ENCODE measurements at places on chromosomes 16 and 17. TPM values are rescaled to one million over a fixed set of nuclear protein-coding genes. Genes with fewer than 3 reads are reported as not detected.

Gene SRL
- total RNA-seq, result not detected

DNA sequence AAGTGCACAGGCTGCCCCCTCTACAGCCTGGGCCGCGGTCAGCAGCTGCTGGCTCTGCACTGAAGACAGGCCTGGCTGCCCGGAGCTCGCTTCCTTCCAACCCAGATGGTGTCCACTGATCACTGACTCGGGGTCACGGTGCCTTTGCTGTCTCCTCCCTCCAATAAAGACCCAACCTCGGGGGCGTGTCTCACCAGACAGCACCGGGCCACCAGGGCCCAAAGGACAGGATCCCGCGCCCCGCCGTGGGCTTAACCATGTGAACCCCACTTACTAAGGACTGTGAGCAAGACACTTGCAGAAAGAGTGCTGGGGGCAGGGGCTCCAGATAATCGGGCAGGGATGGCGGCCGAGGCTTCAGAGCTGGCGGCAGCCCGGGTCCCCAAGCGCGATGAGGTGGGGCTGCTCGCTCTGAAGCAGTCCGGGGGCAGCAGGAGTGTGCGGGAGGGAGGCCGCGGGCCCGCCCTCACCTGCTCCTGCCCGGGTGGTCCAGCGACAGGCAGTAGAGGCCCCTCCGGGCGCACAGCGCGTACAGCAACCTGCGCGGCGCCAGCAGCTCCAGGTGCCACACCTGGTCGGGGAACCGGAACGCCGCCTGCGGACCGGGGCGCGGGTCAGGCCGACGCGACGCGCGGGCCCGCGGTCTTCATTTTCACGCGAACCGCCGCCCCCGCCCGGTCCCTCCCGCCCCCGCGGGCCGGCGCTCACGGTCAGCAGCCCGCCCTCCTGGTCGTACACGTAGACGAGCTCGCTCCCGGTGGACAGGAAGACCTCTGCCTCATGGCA is 502 bp downstream of the FAAP100 start:
- peak overlapping the region; percentile 58 for H3K27ac ChIP-seq
- no peaks in the 10 kb centered on the region for H3K27me3 ChIP-seq
- H3K4me1 ChIP-seq, result peaks cover 14% of the 10 kb centered on the region
- no peak for DNase-seq
- peaks cover 11% of the 10 kb centered on the region for H3K36me3 ChIP-seq
- peak overlapping the region; percentile 93 for H3K4me3 ChIP-seq

Gene CCL16
- not detected for total RNA-seq

- no peaks in the 10 kb centered on the region for H3K27me3 ChIP-seq
- H3K4me3 ChIP-seq, result no peak overlapping the region
- no peak overlapping the region for H3K27ac ChIP-seq
- no peaks in the 10 kb centered on the region for H3K36me3 ChIP-seq
- DNase-seq, result no peak
Measured at GRCh38 chr16:47731252-47731651, 270.1 kb downstream of the PHKB start.

Gene NPW
- 1.3 TPM for total RNA-seq

- no peaks in the 10 kb centered on the region for H3K27me3 ChIP-seq
- H3K4me3 ChIP-seq, result no peak overlapping the region
- H3K36me3 ChIP-seq, result no peaks in the 10 kb centered on the region
- DNase-seq, result no peak
Measured at GRCh38 chr16:72428681-72429376, 256.9 kb upstream of the PMFBP1 start.

- no peaks in the 10 kb centered on the region for H3K36me3 ChIP-seq
- H3K27ac ChIP-seq, result no peak overlapping the region
- no peaks in the 10 kb centered on the region for H3K27me3 ChIP-seq
- H3K4me3 ChIP-seq, result no peak overlapping the region
- H3K4me1 ChIP-seq, result no peaks in the 10 kb centered on the region
- no peak for DNase-seq
Measured at GRCh38 chr16:83205896-83206295, 579.1 kb downstream of the CDH13 start.

Gene CEP295NL
- not detected for total RNA-seq

Gene ALOXE3
- not detected for total RNA-seq

DNA sequence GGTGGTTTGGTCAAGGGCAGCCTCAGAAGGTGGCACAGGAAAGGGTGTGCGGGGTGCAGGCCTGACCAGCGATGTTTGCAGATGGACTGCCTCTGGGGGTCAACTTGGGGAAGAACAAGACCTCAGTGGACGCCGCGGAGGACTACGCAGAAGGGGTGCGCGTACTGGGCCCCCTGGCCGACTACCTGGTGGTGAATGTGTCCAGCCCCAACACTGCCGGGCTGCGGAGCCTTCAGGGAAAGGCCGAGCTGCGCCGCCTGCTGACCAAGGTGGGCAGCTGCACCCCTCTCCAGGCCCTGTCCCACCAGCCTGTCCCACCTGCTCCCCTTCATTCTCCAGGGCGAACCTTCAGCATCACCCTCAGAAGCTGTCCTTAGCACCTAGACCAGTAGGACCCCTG is 12.5 kb downstream of the DHODH start:
- H3K27me3 ChIP-seq, result no peaks in the 10 kb centered on the region
- no peak overlapping the region for H3K27ac ChIP-seq
- H3K4me3 ChIP-seq, result no peak overlapping the region
- H3K4me1 ChIP-seq, result no peaks in the 10 kb centered on the region

DNA sequence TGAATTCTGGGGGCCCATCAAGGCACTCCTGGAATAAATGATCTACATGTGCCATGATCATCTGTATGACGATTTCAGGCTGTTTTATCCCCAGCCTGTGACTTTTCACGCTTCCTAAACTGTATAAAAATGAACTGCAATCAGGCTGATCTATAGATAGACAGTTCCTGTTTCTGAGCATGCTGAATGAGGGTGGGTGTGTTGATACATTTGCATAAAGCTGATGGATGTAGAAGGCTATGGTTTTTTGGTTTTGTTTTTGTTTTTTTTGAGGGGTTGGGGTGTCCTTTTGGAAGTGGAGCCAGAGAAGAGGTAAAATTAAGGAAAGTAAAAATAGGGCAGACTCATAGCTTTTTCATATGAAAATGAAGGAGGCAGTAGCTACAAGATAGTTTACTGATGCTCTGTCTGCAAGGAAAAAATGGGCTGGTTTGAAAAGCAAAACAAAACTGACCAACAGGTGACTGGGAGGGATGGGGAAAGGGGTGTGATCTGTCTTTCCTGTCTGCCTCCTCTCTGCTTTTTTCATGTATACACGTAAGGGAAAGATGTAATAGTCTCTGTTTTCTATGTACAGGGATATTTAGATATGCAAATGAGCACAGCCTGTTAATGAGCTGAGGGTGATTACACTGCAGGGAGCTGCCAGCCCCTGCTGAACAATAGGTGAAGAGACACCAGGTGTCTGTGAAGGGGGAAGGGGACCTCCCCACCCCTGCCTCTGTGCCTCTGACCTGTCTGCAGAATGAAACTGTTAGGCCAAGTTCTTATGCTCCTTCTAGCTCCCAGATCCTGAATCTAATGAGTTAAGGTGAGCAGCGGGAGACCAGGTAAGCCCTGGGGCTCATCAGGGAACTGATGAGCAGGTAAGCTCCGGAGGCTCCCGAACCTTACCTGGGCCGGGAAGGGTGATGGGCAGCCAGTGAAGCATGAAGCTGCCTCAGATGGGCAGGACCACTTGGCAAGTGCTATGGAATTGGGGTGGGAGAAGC is 46.6 kb upstream of the LYRM9 start:
- no peak overlapping the region for H3K27ac ChIP-seq
- H3K27me3 ChIP-seq, result no peaks in the 10 kb centered on the region
- no peaks in the 10 kb centered on the region for H3K36me3 ChIP-seq
- no peak overlapping the region for H3K4me3 ChIP-seq
- H3K4me1 ChIP-seq, result peaks cover 13% of the 10 kb centered on the region

DNA sequence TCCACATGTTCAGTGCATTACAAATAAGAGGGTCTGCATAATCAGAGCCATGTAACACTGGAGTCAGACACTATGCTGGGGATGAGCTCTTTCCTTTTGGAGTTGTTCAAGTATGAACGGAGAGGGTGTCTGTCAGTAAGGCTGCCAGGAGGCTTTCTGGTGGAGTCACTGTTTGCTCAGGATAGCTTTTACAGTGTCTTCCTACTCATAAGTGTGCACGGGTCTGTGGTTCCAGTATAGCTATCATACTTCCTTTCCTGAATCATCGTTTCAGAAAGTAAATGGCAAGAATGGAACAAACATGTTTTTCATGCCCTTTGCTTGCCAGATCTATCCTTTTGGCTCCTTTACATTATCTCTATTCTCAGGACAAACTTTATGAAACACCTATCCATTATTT is 152.7 kb upstream of the CDH11 start:
- no peaks in the 10 kb centered on the region for H3K4me1 ChIP-seq
- H3K27me3 ChIP-seq, result no peaks in the 10 kb centered on the region
- DNase-seq, result no peak
- H3K27ac ChIP-seq, result no peak overlapping the region
- H3K4me3 ChIP-seq, result no peak overlapping the region
- no peaks in the 10 kb centered on the region for H3K36me3 ChIP-seq

Gene ZC3H7A
- total RNA-seq, result 67.9 TPM

Gene CCL8
- total RNA-seq, result not detected

- H3K27ac ChIP-seq, result no peak overlapping the region
- H3K36me3 ChIP-seq, result no peaks in the 10 kb centered on the region
- H3K4me3 ChIP-seq, result no peak overlapping the region
- H3K27me3 ChIP-seq, result no peaks in the 10 kb centered on the region
Measured at GRCh38 chr17:43543771-43544575, 2.2 kb downstream of the ETV4 start.

GRCh38 chr16:88017587-88018101 is 66.4 kb downstream of the BANP start:
- no peaks in the 10 kb centered on the region for H3K36me3 ChIP-seq
- H3K27ac ChIP-seq, result no peak overlapping the region
- H3K4me3 ChIP-seq, result no peak overlapping the region
- H3K27me3 ChIP-seq, result no peaks in the 10 kb centered on the region

- no peak overlapping the region for H3K27ac ChIP-seq
- no peak overlapping the region for H3K4me3 ChIP-seq
- no peaks in the 10 kb centered on the region for H3K27me3 ChIP-seq
- no peaks in the 10 kb centered on the region for H3K36me3 ChIP-seq
- no peak for DNase-seq
Measured at GRCh38 chr16:60206516-60206915, 1472.4 kb upstream of the GOT2 start.

DNA sequence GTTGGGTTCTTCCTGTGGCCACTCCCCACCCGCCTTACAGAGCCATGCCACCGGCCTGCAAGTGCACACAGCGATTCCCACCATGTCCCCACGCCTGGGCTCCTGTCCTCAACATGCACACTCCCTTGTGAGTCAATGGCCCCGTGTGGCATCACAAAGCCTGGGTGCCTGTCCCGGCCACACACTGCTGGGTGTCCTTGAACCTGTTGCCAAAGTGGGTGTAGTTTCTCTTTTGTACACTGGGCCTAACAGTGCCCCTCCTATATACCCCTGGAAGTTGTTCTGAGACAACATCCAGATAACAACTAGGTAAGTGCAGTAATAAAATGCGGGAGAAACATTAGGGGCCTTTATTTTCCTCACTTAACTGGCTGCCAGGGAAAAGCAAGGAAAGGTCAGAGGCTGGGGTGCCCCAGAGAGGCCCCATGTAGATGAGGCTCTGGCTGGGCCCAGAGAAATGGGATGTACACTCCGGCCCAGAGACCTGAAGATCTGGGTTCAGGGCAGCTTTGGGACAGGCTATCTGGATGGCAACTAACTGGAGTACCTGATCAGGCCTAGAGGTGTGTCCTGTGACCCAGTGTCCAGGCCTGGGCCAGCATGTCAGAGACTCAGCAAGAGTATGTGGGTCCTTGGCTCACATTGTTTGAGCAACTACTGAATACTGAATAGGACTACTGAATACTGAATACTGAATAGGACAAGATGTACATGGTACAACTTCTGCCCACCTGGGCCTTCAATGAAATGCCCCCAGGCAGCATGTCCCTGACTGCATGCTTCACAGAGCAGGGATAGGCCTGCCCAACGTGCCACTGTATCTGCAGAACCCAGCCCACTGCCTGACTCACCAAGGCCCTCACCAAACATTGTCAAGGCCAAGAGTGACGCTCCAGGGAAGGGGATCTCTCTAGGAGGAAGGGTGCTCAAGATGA is 8.3 kb downstream of the ABCC3 start:
- no peaks in the 10 kb centered on the region for H3K4me1 ChIP-seq
- H3K36me3 ChIP-seq, result no peaks in the 10 kb centered on the region
- no peaks in the 10 kb centered on the region for H3K27me3 ChIP-seq
- DNase-seq, result no peak

DNA sequence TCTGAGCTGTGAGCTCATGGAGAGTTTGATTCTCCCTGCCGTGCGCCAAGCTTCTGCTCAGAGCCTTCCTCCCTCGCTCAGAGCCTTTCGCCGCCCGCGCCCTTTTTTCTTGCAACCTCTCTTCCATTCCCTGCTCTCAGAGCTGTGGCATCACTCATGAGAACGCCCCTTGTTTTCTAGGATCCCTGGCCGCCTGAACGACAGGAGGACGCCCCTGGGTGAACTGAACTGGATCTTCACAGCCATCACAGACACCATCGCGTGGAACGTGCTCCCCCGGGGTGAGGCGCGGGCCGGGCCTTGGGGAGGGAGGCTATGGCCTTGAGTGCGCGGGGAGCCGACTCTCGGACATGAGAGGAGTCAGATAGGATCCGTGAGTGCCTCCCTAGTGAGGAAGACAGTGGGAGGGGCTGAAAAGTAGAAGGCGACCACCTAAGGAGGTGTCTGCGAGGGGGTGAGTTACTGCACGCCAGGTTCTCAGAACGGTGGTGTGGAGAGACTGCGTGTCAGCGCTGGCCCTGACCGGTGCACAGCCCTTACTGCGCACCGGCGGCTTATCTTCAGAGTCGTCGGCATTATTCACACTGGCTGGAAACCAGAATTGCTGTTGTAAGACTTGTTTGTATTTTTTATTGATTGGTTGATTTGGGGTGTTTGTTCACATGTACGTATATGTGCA is 169.5 kb upstream of the CHMP6 start:
- DNase-seq, result no peak
- H3K36me3 ChIP-seq, result no peaks in the 10 kb centered on the region
- no peak overlapping the region for H3K27ac ChIP-seq
- H3K4me3 ChIP-seq, result no peak overlapping the region
- H3K4me1 ChIP-seq, result no peaks in the 10 kb centered on the region
- no peaks in the 10 kb centered on the region for H3K27me3 ChIP-seq

DNA sequence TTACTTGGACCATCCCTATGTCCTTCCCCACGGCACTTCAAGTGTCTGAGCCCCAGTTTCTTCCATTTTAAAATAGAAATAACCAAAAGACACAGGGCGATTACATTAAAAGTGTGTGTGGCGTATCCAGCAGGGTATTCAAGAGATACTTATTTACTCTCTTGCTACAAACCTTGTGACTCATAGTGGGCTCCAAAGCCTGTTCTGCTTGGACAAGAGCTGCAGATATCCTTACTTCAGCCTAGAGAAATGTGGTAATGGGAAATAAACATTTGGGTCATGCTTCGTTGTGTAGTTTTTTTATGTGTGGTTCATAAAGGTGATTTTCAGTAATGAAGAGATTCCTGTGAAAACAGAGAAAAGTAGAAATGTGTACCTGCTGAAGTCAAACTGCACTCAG is 288.9 kb upstream of the CDH11 start:
- DNase-seq, result no peak
- H3K36me3 ChIP-seq, result no peaks in the 10 kb centered on the region
- H3K27ac ChIP-seq, result no peak overlapping the region
- no peaks in the 10 kb centered on the region for H3K4me1 ChIP-seq
- no peaks in the 10 kb centered on the region for H3K27me3 ChIP-seq

Measured in GM12878 (cell line).